ENCODE measurements at places on chromosomes 6 and 20.
A peak's percentile ranks its signal among the peaks of the same experiment; 100 is the strongest.

DNA sequence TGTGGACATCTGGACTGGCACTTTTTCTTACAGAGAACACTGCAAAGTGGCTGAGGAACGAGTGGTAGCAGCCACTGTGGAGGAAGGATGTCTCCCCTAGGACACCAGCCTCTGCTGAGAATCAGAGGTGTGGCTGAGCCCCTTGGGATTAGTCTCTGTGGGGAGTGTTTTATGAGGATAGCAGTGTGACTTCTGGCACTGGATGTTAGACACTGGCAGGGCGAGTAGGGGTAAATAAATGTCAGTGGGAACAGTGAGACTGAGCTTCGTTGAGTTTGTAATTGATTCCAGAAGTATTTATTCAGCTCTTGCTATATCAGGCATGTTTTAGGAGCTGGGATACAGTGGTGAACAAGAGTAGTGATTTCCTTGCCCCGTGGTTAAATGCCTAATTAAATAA lies 124.0 kb downstream of the JARID2 start:
- peak; percentile 27 for DNase-seq

DNA sequence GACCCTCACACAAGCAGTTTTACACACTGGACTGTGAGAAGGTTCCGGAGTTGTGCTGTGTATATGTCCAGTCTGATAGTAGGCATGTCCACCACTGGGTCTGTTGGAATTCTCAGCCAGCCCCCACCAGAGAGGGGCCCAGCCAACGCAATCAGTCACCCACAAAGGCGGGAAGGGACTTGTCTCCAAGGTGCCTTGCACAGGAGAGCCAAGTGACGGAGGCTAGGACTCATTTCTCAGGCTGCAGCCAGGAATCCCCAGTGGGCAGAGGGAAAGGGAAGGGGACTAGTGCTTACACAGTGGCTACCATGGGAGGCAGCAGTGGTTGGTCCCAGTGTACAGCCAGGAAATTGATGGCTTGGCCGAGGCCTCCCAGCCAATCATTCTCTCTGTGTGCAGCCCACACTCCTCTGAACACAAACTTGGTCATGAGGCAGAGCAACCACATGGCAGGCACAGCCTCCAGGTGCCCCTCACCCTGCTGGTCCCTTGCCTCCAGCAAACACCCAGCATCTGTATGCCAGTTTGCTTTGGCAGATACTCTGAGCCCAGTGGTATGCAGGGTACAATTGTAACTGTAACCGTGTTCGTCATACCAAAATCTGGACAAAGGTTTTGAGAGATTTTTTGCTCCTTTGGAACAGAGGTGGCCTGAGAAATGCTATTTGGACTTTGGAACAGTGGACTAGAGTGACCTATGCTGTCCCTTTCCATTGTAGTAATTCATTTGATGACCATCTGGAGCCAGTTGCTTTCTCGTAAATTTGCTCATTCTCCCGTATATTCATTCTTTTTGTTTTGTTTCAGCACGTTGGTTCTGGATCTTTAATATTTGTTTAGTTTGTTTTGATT lies 72.9 kb upstream of the MYL9 start:
- DNase-seq: no peak

GRCh38 chr6:104281370-104281769 lies 578.3 kb downstream of the HACE1 start:
- no peak for DNase-seq

- DNase-seq: no peak
These were observed 231.3 kb upstream of the FLRT3 start for GRCh38 chr20:14568701-14569100.

GRCh38 chr6:158536891-158537798 lies 22.7 kb upstream of the TMEM181 start:
- no peak for DNase-seq

- DNase-seq: peak; percentile 48
These were observed 42.2 kb upstream of the SPTLC3 start for GRCh38 chr20:12966468-12967085.

DNA sequence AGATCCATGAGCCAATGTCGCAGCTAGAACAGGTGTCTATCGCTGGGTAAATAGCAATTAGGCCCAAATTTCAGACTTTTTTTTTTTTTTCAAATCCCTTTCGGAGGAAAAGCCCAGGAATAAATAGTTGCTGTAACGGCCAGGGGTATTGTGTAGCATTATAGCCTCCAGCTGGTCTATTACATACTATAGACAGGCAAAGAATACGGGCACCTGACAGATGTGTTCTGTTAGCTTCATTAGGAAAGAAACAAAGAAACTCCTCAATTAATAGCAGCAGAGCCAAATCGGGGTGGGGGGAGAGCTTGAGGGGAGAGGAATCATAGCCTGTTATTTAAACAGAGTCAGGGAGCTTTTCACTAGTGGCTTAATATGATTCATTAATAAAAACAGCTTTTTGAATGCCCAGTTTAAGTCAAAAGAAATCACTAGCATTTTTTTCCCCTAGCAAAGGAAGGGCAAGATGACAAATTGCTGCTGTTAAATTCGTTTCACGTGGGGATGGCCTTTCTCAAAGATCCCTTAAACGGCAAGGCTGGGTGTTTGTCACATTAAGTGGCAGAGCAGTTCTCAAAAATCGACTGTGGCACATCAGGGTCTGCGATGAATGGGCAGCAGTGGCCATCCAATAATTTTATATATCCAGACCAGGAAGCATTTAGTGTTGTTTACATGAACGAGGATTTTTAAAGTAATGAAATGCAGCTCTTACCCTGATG lies 139.4 kb downstream of the ID4 start:
- no peak for DNase-seq

- no peak for DNase-seq
These were observed 11.0 kb upstream of the PDSS2 start for GRCh38 chr6:107470364-107470763.

DNA sequence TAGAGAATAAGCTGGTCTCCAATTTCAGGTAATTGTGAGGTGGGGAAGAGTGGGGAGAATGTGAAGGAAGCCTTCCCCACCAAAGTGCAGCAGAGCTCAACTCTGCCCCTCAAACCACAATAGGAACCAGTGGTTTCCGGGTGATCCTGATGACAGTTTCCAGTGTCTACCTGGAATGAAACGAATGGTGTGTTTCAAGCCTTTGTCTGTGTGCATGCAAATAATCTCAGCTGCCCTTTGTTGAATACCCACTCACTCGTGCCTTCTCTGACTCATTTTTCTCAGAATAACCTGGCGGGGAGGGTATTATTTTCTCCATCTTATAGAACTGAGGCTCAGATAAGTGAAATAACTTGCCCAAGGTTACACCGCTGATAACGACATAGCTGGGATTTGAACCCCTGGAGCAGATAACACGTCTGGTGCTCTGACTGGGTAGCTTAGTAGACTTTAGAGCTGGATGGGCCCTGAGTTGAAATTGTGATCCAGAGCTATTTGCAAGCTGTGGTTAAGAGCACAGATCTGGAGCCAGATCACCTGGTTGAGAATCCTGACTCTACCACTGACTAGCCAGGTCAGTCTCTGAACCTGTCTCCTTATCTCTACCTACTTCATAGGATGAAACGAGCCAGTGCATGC lies 85.1 kb downstream of the EYA2 start:
- DNase-seq: no peak

GRCh38 chr6:10678456-10678855 lies 16.0 kb downstream of the C6orf52 start:
- DNase-seq: no peak

- DNase-seq: peak; percentile 63
These were observed 1.7 kb upstream of the GMPR start for GRCh38 chr6:16236631-16237199.

DNA sequence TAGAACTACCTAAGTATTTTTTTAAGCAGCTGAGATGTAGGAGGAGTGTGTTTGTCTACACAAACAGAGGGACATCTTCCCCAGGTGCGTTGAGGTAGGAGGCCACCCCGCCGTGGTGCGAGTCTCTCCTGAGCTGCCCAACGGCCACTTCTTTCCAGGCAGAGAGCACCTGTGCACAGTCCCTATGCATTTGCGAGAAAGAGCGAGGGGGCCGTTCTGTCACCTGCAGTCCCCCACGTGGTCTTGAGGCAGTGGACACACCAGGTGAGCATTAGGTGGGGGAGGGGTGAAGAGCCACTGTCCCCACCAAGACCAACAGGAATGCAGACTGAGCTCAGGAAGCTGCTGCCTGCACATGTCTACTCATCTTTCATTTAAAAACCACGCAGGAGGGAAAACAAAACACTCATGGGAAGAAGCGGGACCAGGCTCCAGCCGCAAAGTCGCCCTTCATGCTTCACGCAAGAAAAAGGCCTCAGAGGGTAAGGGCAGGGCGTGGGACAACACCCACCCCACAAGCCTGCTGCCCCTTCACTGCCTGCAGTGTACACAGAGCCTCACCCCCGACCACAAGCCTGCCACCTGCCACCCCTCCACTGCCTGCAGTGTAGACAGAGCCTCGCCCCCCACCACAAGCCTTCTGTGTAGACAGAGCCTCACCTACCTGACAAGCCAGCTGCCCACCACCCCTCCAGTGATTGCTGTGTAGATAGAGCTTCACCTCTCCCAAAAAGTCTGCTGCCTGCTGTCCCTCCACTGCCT lies 142.0 kb downstream of the DLL1 start:
- DNase-seq: no peak

DNA sequence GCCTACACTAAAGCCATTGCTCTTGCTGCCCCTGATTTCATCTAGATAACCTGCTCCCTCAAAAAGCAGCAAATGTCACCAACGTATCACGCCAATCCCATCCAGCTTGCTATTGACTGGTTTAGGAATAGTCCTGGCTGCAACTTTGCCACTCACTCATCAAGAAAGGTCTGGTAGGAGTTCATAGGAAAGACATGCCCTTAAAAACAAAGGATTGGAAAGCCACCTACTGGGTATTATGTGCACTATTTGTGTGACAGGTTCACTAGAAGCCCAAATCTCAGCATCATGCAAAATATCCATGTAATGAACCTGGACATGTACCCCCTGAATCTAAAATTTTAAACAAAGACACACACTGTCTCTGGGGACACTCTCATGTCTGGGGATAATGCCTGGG lies 170.4 kb upstream of the COL21A1 start:
- DNase-seq: no peak

DNA sequence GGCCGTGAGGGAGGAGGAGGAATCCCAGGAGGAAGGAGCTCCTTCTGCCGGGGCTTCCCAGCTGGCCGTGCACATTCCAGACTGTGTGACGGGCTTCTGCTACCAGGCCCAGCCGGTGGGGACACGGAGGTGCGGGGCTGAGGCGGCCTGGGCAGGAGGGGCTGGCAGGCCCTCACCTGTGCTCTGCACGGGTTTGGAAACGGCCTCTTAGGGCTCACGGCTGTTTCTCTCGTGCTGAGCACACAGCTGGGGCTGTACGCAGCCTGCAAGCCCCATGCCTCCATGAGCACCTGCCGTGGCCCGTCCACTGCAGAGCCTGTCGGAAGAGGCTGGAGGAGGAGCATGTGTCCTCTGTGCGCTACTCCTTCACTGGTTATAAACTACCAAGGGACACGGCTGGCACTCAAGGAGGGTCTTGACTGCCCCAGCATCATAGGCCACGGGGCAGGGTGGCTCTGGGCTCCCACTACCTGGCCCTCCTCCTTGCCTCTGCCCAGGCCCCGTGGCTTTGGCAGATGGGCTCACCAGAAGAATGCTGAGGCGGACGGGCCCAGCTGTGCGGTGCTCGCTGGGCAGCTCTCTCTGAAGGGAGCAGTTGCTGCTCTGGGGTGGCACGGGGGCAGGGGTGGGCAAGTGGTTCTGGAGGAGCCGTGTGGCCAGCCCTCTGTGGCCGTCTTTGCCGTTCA lies 15.8 kb downstream of the NPEPL1 start:
- DNase-seq: no peak

DNA sequence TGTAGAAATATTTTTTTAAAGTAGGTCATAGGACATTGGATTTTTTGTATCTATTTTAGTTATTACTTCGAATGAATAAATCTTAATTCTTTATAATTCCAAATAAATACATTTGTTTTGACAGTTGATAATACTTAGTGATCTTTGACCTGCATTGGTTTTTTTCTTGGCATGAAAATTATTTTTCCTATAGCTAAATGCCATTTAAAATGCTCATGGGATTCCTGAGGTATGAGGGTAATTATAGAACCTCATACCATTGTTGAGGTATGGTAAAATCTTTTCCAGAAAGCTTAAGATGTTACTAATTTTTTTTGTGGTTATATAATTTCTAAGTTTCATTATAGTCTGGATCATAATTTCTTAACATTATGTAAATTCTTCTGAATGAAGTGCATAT lies 8.3 kb downstream of the PM20D2 start:
- peak; percentile 58 for DNase-seq

DNA sequence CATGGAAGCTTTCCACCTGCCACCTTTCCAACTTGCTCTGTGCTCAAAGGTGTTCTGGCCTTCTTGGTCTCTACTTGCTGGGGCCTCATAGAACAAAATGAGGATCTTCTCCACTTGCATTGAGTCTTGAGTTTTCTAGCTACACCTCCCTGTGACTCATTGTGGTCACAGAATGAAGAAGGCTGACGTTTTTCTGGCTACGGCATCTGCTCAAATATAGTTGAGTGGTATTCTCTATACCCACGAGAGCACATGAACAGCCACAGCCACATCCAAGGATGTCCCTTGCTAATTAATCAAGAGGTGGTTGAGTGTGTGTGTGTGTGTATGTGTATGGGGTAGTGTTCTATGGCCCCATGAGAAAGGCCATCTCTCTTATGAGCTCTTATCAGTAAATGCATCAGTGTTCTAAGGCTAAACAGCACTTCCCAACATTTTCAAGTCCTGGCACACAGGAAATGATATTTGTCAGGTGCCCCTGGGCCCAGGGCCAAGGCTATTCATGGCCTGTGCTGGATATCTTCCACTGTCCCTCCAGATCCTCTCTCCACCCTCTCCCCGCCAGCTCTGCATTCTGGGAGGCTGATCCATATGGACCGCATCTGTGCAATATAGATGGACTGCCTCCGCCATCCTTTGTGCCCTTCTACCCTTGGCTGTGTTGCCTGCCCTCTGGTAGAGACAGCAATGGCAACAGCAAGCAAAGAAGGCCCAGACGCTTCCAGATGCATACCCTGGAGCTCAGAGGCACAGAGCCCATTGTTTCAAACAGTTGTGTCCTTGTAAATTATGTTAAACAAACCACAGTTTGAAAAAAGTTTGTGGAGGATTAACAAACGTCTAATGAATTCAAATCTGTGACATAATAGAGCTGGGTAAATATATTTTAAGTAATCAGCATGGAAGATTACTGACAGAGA lies 150.2 kb downstream of the LRFN2 start:
- DNase-seq: peak; percentile 26

DNA sequence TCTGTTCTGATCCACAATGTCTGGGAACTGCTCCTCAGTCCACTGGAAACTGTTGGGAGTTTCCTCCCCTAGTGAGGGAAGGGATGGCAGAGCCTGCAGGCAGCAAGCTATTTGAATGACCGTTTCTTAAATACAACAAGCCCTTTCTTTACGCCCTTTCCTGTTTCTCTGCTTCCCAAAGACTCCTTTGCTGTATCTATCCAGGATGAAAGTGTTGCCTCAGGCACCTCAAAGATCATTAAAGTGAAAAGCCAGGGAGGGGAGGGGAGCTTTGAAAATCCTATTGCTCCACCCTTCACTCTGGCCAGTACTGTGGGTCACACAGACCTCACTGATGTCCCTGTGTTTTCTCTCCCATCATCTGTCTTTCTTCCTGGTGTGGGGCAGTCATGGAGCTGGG lies 213.1 kb downstream of the RNF144B start:
- DNase-seq: no peak

- no peak for DNase-seq
These were observed 8.2 kb downstream of the ZFAND3 start for GRCh38 chr6:37827603-37828265.

GRCh38 chr20:63121749-63122405 lies 94.1 kb downstream of the YTHDF1 start:
- no peak for DNase-seq

Measured in fibroblast of skin of abdomen (primary cell).